ENCODE measurements at places on chromosomes 16 and 17. TPM values are rescaled to one million over a fixed set of nuclear protein-coding genes. Genes with fewer than 3 reads are reported as not detected.

USH1G gene
- total RNA-seq = 1.4 TPM

- no peak overlapping the region for H3K4me3 ChIP-seq
- no peaks in the 10 kb centered on the region for H3K27me3 ChIP-seq
- no peak for DNase-seq
- H3K4me1 ChIP-seq = no peaks in the 10 kb centered on the region
- H3K27ac ChIP-seq = no peak overlapping the region
- no peaks in the 10 kb centered on the region for H3K36me3 ChIP-seq
Observed at GRCh38 chr16:77780378-77780837, 8.0 kb upstream of the VAT1L start.

DNA sequence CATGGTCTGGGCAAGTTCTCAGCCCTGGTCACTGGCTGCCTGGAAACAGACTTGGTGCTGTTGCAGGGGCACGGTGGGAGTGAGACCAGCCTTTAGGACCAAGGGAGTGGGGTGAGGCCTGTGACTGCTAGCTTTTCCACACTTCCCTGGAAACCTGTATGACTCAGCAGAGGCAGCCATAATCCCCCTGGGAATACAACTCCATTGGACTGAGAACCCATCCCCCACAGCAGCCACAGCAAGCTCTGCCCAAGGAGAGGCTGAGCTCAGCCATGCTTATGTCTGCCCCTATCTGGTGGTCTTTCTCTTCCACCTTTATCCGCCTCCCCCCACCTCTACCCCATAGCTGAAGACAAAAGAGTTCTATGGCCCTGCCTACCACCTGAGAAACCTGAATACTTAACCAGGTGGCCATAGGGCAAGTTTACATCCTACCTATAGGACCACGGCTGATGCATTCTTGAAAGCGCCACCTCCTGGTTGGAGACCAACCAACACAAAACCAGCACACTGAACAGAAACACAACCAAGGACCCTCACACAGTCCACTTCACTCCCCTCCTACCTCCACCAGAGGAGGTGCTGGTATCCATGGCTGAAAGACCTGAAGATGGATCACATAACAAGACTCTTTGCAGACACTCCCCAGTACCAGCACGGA lies 816.2 kb upstream of the SOX9 start:
- no peaks in the 10 kb centered on the region for H3K4me1 ChIP-seq
- H3K27ac ChIP-seq = no peak overlapping the region
- no peak overlapping the region for H3K4me3 ChIP-seq
- H3K36me3 ChIP-seq = no peaks in the 10 kb centered on the region

DNA sequence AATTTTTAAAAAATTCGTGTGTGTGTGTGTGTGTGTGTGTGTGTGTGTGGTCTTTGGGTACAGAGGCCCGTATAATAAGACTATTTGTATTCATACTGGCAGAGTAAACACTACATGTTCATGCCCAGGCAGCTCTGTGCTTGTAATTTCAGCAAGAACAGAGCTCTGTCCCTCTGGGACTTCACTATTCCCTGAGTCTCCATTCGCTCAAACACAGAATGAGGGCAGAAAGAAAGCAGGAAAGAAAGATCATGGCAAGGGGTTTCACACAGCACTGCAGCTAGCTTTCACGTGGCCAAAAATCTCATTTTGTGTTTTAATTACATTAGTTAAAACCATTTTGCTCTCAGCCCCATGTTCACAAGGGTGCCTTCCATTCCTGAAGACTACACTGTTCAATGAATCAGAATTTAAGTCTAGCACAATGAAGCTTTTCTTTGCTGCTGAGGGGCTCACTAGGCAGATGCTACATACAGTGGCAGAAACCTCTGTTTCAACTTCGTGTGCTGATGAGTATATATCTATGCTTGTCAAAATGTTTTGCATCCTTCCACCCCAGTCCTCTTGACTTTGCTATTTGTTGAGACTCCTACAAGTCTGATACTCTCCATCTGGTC lies 198.4 kb upstream of the C17orf78 start:
- H3K27ac ChIP-seq = no peak overlapping the region
- H3K4me1 ChIP-seq = no peaks in the 10 kb centered on the region
- DNase-seq = no peak
- H3K27me3 ChIP-seq = no peaks in the 10 kb centered on the region
- peaks cover 88% of the 10 kb centered on the region for H3K36me3 ChIP-seq

DNA sequence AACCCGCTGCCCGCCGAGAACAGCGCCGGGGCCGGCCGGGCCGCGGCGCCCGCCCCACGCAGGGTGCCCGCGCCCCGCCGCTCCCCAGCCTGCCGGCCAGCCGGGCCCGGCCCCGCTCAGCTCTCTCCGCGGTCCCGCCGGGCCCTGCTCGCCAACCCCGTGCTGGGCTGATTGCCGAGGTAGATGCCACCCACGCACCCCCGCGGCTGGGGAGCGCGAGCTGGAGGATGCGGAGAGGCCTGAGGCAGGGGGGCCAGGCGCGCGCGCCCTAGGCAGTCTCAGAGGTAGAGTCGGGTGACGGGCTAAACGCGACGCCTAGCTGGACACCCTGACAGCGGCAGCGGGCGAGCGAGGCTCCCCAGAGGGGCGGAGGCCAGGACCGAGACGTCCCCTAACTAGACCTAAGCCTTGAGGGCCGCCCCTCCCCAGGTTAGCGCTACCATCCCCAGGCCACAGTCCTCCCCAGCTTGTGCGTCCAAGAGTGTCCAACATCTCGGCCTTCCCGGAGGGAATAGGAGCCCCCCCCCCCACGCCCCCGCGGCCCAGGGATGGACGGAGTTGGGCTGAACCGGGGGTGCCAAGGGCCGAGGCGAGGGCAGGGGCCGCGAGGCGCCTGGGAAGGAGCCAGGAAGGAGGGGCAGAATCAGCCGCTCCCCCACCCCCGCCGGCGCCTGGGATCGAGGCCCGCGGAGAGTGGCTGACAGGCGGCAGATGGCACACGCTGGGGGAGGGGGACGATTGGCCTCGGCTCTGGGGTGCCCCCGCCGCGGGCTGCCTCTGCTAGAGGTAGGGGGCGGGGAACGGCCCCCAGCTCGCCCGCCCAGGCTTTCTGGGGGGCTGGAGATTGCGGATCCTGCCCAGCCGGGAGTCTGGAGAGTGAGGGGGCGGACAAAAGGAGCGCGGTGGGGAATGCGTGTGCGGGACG lies 2.5 kb upstream of the ZNF423 start:
- H3K4me1 ChIP-seq = peaks cover 48% of the 10 kb centered on the region
- DNase-seq = no peak

DNA sequence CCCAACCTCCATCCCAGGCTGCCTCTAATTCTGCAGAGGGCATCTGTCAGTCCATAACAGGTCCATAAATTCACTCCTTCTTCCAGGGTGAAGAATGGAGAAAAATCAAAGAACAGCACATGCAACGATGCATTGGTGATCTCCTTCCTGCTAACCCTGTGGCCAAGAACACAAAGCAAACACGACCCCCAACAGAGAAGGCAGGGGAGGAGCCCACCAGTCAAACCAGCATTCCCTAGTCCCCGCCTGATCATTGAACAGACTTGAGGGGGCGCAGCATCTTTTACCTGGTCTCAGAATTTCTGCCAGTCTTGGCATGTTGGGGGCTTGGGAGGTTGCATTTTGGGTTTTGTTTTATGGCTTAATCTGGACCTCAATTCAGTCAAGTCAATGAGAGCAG lies 476.0 kb downstream of the SLC39A11 start:
- no peaks in the 10 kb centered on the region for H3K36me3 ChIP-seq
- H3K27ac ChIP-seq = no peak overlapping the region
- H3K4me1 ChIP-seq = no peaks in the 10 kb centered on the region

- peaks cover 13% of the 10 kb centered on the region for H3K4me1 ChIP-seq
- peak overlapping the region; percentile 82 for H3K4me3 ChIP-seq
- DNase-seq = peak; percentile 28
- no peaks in the 10 kb centered on the region for H3K27me3 ChIP-seq
- peak overlapping the region; percentile 96 for H3K27ac ChIP-seq
Observed at GRCh38 chr16:30444231-30445148, 1.2 kb downstream of the SEPHS2 start.

- H3K27ac ChIP-seq = peak overlapping the region; percentile 48
- H3K4me3 ChIP-seq = no peak overlapping the region
- H3K36me3 ChIP-seq = no peaks in the 10 kb centered on the region
- H3K4me1 ChIP-seq = peaks cover 17% of the 10 kb centered on the region
Observed at GRCh38 chr17:65228734-65229620, 91.8 kb downstream of the RGS9 start.

DNA sequence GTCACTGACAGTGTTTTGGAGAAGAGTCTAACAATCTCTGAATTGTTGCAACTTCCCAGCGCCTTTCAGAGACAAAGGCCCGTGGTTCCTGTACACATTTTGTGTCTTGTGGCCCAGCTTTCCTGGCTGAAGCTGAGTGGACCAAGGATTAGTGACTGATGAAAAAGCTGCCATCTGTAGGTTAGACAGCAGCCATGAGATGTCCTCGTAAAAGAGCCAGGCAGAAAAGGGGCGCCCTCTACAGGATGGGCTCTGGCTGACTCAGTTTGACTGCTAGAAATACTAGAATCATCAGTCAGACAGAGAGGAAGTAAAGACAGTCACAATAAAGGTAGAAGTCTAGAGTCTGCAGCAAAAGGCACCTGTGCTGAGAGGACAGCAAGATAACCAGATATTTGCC lies 26.5 kb upstream of the NF1 start:
- peak; percentile 46 for DNase-seq
- no peak overlapping the region for H3K4me3 ChIP-seq
- no peaks in the 10 kb centered on the region for H3K27me3 ChIP-seq
- H3K4me1 ChIP-seq = no peaks in the 10 kb centered on the region

All from K562 (cell line).